ENCODE measurements at places on chromosomes 13 and 19. TPM values are rescaled to one million over a fixed set of nuclear protein-coding genes. Genes with fewer than 3 reads are reported as not detected.

The CELF5 gene
- total RNA-seq = not detected

DNA sequence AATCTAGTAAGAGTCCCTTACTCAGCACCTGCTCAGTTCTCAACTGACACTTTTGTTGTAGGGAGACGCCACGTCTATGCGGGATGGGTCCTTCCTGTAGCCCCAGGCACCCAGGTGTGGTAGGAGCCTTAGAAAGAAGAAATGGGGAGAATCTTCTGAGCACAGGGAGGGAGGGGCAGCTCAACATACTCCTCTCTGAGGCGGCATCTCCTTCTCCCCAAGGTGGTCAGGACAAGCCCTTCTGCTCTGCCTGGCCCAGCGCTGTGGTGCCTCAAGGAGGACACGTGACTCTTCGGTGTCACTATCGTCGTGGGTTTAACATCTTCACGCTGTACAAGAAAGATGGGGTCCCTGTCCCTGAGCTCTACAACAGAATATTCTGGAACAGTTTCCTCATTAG is 1.2 kb downstream of the KIR2DL4 start:
- no peak for DNase-seq

DNA sequence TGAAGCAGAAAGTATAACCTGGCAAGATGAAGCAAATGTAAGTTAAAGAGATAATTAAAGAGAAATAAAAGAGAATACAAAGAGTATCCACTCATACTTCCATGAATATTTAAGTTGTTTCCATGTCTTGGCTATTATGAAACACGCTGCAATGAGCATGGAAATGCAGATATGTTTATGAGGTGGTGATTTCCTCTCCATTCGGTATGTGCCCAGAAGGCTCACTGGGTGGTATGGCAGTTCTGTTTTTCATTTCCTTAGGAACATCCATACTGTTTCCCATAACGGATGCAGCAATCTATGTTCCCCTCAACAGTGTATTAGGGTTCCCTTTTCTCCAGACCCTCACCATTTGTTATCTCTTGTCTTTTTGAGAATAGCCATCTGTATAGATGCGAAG is 272.6 kb upstream of the SOX21 start:
- DNase-seq = no peak

DNA sequence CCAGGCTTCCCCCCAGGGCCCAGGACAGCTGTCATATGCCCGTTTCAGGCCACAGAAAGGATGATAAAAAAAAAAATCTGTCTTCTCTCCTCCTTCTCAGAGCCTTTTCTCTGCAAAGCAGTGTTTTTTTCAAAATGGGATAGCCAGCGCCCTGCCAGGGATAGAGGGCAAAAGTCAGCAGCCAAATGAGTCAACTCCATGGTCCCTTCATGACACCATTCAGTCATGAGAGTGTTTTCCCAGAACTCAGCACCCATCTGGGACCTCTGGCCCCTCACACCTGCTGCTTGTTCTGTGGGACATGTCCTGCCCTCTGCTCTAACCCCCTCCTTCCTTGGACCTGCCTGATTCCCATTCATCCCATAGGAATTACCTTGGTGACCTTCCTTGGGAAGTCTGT is 95.0 kb downstream of the CYSLTR2 start:
- DNase-seq = no peak

- DNase-seq = no peak
Measured at GRCh38 chr19:10363789-10364281, 16.5 kb downstream of the TYK2 start.

DNA sequence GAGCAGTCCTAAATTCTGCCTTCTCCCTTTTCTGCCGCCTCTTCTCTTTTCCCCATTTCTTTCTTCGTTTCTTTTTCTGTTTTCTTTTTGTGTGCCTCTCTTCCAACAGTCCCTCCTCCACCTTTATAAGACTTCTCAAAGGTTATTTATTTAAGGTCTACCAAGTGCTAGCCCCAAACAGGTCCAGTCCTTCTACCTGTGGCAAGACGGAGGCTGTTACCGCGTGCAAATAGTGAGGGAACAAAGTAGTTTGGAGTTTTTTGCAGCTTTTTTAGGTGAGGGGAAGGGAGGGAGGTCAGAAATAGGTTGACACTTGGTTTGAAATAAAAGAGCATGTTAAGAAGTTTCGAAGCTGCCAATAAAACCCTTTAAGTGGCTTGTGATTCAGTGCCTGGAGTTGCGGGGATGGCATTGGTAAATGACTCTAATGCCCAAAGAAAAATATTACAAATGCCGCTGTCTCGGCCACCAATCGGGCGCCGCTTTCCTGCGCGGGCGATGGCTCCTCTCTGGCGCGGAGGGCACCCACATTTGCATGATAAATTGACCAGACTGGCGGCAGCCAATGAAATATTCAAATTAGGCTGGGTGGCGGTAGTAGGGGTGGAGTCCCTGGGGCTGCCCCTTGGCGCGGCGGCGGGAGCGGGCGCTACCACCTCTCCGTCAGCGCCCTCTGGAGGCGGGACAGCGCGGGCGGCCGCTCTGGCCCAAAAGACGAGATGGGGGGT is 7.5 kb upstream of the TSHZ3 start:
- DNase-seq = no peak

The DAND5 gene
- not detected for total RNA-seq

All from mesenteric fat pad (tissue), 1 donor.